ENCODE measurements at places on chromosomes 16 and 17.

DNA sequence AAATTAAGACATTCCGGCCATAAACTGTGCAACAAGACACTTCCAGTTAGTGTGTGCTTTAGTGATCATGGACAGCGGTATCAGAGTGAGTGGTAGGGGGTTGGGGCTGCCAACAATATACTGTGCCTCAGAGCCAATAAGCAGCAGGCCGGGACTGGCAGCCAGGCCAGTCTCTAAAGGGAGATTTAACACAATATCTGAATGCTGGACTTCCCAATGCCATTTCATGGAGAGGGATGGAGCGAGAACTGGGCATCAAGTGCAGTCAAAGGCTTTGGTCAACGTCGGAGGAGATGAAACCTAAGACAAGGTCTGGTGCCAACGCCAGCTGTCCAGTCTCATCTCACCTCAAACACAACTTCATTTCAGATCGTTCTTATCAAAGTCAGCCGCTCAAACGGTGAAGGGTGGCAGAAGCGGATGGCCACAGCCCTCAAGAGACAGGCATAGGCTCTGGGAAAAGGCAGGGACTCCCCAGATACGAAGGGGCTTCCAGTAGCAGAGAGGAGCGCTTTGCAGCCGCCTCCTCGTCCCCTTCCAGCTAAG is 935 bp downstream of the USP32 start:
- peak; percentile 50 for DNase-seq

- DNase-seq = no peak
Measured at GRCh38 chr17:61595418-61596186, 4.6 kb upstream of the NACA2 start.

DNA sequence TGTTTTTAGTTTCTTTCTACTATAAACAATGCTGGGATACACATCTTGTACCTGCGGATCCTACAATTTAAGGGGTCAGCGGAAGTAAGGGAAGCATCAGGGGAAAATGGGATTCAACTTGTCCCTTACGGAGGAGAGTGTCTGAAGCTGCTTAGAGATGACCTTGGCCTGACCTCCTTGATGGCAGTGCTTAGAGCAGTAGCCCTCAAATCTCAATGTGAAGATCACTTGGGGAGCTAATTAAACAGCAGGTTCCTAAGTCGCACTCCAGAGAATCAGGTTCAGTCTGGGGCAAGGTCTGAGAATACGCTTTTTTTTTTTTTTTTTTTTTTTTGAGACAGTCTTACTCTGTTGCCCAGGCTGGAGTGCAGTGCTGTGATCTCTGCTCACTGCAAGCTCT is 9.6 kb upstream of the METTL16 start:
- no peak for DNase-seq

GRCh38 chr16:86217891-86218270 is 292.4 kb upstream of the FOXF1 start:
- DNase-seq = no peak

DNA sequence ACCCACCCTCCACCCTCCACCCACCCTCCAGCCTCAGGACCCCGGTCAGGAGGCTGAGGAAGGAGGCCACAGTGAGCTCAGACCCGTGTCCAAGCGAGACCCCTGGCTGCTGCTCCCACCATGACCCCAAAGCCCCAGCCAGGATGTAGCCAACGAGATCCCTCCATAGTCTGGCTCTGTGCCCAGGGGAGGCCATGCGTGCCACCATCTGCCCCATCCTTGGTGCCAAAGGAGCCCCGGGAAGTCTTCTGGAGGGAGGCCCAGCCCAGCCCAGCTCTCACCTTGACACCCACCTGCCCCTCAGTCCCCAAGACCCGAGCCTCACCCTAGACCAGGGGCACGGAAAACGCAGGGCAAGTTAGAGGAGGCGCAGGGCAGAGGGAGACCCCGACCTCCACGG is 34.2 kb downstream of the PIEZO1 start:
- no peak for DNase-seq

DNA sequence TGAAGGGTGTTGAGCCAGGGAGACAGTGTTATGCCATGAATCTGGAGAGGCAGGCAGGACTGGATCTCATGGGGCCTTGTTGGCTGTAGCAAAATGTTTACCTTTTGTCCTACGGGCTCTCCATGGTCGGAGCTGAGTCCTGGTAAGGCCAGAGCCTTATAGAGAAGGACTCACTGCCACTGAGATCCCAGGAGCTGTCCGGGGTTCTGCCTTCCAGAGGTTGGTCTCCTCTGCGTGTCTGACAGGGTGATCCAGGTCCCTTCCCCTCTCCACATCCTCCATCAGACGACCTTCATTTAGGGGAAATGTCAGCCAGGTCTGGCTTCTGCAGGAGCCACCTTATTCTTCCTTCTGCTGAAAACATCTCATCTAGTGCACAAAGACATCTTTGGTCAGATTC is 285.2 kb upstream of the N4BP1 start:
- no peak for DNase-seq

- DNase-seq = peak; percentile 89
Measured at GRCh38 chr16:51374346-51374745, 223.3 kb upstream of the SALL1 start.

- DNase-seq = peak; percentile 39
Measured at GRCh38 chr16:70402916-70403659, 35.8 kb downstream of the ST3GAL2 start.

GRCh38 chr17:76644995-76645394 is 1.4 kb upstream of the ST6GALNAC1 start:
- no peak for DNase-seq

- DNase-seq = no peak
Measured at GRCh38 chr16:50997679-50998078, 153.4 kb downstream of the SALL1 start.

DNA sequence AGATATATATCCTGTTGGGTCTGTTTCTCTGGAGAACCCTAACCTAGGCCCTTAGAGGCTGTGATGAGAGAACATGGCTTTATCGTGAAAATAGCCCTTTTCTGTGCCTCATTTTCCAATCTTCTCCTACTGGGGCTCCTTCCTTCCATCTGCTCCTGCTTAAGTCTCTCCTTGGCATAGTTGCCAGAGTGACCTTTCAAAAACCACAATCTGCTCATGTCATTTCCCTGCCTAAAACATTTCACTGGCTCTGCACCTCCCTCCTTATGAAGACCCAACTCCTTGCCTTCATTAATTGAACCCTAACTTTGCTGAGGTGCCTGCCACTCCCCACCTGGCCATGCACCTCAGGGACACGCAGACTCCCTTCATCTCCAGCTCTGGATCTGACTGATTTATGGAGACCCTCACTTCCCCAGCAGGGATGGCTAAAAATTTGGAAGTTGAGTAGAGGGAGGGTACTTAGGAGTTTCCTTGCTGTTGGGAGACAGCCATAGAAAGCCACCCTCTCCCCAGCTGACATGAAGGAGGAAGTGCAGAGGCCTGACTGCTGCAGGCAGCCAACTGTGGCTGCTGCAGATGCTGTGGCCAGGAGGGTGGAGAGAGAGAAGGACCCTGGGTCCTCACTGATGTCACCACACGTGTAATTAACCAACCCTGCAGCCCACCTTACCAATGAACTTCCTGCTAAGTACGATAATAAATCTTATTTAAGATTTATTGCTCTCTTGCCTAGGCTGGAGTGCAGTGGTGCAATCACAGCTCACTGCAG is 6.3 kb upstream of the GGA2 start:
- no peak for DNase-seq

DNA sequence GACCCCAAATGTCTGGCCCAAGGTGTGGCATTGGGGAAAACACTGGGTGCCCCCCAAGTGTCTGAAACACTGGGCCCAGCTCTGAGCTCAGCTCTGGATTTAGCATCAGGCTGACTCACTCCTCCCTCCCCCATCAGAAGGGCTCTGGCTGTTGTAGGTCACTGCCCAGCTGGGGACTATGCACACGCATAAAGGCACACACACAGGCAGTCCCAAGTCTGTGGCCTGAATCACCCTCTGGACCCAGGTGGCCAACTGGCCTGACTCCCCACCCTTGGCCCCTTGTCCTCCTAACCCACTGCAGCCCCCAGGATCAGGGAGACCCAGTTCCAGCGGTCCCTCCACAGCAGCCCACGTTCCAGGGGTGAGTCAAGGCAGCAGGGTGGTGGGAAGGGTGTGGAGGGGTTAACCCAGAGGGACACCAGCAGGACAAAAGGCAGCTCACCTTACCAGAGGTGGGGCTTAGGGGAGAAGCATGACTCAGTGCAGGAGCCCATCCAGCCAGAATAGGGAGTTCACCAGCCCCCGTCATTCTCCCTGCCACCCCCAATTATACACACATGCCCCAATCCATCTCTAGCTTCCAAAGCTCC is 47.0 kb downstream of the MYO18A start:
- DNase-seq = peak; percentile 48

- DNase-seq = no peak
Measured at GRCh38 chr17:2718150-2718938, 6.8 kb upstream of the CLUH start.

DNA sequence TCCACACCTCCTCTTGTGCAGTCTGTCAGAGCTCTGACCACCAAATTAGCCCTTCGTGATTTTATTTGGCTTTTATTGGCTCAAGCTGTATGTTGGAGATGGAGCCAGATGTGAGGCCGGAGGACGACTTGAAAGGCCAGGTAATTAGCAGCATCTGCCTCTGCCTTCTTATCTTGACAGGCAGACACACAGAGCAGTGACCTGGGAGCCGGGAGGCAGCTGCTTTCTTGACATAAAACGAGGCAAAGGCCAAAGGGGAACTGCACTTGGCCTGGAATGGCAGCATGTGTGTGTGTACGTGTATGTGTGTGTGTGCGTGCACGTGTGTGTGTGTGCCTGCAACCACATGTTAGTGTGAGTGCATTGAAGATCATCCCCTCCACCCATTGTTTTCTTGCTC is 56.9 kb upstream of the BRD7 start:
- DNase-seq = no peak
